ENCODE measurements at places on chromosomes 4 and X.

DNA sequence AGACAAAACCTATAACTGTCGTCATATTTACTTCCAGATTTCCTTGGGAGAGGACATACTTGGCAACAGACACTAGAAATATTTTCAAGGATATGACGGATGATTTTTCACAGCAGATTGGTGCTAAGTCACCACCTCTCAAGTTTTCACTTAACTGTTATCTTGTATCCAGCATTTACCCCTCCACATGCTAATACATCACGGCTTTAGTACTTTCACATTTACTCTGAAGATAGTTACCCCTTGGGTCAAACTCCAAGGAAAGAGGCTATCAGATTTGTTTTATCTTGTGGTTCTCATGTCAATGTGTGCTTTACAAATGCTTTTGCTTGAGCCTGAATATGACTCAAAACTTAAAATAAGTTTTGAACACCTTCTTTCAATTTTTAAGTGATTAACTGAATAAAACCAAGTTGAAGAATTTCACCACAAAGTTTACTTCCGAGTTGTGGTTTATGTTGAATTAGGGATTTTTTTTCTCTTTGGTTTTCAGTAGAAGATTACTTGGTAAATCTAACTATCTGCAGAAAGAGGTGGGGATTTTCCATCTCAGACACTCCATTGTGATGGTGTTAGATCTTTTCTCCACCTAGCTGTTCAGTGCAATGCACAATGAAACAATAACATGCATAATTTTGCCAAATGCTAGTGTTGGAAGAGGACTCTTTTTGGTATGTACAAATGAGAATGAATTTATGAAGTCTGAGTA, 75.4 kb upstream of the FAT1 start:
- no peak for DNase-seq

DNA sequence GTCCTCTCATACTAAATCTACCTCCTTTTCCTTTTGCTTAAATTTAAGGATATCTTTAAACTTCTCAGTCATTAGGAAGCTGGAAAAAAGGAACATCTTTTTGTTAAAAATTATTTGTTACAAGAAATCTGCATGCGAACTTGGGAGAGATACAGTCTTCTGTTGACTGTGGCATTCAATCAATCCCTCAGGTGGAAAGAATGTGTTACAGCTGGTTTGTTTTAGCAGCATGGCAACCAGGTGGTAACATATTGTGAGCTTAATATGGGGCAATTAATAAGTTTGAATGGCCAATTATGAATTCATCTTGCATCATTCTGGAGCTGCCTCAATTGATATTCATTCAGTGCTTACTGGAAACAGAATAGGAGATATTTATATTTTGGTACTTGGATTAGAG, 135.0 kb downstream of the GC start:
- no peak for DNase-seq

DNA sequence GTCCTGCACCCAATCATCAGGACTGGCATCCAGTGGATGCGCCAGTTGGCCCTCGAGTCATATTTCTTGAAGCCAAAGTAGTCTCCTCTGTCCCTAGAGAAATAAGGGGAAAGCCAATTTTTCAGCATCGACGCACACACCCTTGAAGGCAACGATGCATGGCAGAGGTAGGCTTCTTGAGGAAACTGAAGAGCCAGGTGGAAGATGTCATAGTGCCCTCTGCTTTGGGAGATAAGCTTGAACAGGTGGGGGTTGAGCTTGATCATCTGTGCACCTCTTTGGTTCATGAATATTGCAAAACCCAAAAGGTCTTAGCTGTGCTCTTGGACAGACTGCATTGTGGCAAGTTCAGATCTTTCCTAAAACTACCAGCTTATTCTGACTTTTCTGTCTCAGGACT, 34.6 kb upstream of the WDR1 start:
- peak; percentile 67 for DNase-seq

DNA sequence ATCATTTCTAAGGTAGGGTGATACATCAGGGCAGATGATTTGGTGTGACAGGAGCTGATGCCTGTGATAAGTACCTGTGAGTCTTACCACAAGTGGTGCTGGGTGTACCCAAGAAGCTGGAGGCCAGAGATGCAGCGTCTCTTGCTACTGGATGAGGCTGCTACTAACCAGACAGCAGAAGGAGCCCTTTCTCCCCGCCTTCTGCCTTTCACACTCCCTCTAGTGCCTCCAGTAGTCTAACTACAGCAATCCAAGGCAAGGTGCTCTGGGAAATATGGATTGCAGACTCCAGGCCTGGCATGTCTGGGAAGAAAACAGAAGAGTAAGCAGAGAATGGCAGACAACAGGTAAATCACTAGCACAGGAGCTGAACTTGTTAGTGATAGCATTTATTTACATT, 470.8 kb downstream of the NKX6-1 start:
- DNase-seq: no peak

Data from germinal center (tissue), 1 donor.